ENCODE measurements at places on chromosomes 16 and 17.

DNA sequence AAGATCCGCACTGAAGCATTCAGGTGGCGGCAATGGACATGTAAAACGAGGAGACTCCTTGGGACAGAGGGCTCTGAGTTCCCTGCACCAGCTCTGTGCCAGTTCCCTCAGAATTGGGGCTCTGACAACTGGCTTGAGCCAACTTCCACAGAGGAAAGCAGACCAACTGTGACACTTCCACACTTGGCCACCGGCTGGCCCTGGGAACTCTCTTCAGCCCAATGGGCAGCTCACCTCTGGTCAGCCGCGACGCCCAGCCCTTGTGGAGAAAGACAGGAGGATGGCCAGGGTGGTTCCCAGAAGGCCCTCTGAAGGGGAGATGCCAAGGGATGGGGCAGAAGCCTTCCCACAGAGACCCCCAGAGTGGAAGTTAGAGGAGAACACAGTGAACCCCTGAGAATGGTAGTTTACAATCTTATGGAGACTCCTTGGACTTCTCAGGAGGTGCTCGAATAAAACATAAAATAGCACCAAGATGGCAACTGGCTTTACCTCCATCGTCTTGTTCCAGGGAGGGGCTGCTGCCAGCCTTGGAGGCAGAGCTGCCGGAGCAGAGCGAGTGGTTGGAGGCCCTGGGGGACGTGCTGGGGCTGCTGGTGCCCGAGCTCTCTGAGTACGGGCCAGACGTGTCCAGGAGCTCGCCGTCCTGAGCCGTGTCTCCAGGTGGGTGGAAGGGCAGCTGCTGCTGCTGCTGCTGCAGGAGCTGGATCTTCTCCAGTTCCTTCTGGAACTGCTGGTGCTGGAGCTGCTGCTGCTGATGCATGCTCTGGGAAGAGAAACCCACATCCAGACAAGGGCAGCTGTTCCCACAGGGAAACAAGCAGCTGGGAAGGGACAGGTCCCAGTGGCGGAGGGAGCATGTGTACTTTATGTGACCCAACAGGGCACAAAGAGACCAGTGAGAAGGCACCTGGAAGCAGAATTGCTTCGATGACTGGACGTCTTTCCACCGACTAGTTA is 35.0 kb upstream of the ICAM2 start:
- no peak for DNase-seq

DNA sequence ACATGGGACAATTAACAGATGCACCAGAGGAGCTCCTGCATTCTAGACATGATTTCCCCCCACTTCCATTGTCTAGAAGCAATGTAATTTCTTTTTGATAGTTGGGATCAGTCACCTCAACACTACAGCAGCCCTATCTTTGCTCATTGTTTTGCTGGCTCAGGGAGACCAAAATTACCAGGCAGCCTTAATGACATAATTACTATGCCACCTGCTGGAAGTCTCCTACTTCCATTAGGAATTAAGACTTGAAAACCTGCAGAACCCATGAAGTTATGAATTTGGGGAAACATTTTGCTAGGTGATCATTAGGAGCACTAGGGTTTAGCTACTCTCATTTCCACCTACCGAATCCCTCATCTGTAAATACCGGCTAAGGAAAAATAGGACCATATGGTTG is 312.0 kb upstream of the CA10 start:
- DNase-seq: no peak

DNA sequence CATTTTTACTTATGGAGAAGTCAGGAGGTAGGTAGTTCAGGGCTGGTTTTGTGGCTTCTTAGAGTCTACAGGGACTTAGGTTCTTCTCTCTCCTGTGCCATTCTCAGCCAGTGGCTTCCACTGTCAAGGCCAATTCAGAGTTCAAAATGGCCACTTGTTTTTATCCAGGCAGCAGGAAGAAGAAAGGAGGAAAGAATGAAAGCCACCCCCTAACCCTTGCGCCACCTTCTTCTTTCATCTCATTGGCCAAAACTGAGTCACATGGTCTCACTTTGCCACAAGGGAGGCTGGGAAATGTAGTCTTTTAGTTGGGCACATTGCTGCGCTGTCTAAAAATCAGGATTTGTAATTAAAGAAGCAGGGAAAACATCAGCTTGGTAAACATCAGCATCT is 60.8 kb upstream of the MED9 start:
- peak; percentile 74 for DNase-seq

DNA sequence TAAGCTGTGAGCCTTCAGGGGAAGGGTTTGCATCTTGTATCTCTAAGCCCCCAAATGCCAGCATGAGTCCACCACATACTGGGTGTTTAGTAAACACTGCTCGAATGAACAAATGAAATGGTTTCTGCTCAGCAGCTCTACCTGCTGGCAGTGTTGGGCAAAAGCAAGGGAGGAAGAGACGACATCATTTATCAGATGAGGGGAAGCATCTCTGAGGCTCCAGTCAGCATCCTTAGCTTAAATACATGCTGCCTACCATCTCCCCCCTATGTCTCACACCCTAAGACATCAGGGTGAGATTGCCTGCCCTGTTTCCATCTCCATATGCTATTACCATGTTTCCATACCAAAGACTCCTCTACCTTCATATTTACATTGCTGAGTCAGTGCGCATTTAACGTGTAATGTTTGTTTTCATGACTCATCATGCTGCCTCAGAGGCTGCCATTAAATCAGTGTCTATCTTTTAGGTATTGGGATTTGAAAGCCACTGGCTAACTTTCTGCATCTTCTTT is 379.8 kb downstream of the UTP18 start:
- DNase-seq: peak; percentile 2

DNA sequence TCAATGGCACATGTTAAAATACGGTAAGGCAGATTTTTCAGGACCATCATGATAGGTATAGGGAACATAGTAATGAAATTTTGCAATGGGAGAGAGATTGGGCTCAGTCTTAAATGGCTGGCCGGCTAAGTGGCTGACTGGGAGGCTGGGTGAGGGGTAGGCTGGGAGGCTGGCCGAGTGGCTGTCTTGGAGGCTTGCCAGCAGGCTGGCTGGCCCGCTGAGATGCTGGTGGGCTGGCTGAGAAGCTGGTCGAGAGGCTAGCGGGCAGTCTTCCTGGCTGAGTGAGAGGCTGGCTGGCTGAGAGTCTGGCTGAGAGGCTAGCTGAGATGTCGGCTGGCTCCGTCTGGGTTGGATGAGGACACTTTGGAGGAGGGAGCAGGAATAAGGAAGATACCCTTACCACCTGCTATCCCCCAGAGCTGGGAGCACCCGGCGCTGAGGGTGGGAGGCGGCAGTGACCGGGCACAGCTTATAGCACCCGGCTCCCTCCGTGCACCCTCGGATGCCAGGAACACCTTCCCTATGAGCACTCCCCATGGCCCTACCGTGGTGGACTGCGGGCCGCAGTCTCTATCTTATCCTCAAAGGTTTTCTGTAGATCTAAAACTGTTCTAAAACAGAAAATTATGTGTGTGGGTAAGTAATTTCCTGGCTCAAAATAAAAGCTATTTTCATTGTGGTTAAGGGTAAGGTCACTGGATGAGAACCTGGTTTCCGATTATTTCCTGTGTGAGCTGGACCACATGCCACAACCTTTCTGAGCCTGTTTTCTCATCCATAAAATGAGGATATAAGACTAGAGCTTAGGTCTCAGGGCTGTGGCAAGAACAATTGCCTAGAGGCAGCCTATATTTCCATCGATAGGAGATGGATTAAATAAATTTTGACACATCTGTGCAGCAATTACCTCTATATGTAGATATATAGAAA is 34.5 kb upstream of the TMC5 start:
- DNase-seq: no peak

GRCh38 chr17:31357091-31357490 is 34.4 kb upstream of the RAB11FIP4 start:
- DNase-seq: no peak

- peak; percentile 44 for DNase-seq
These were observed 212.3 kb downstream of the ZNF423 start for GRCh38 chr16:49643429-49644144.

GRCh38 chr17:77254951-77255825 is 114.4 kb downstream of the SEC14L1 start:
- DNase-seq: no peak
